ENCODE measurements at places on chromosomes 2 and 18.

- DNase-seq = peak; percentile 67
These were observed 7.9 kb downstream of the PCBP1 start for GRCh38 chr2:70094978-70095719.

- DNase-seq = peak; percentile 75
These were observed 49.2 kb upstream of the FRZB start for GRCh38 chr2:182915369-182916326.

- DNase-seq = no peak
These were observed 1178.7 kb downstream of the SUCLG1 start for GRCh38 chr2:83280391-83280790.

GRCh38 chr2:64474121-64474571, 20.2 kb downstream of the LGALSL start:
- no peak for DNase-seq

DNA sequence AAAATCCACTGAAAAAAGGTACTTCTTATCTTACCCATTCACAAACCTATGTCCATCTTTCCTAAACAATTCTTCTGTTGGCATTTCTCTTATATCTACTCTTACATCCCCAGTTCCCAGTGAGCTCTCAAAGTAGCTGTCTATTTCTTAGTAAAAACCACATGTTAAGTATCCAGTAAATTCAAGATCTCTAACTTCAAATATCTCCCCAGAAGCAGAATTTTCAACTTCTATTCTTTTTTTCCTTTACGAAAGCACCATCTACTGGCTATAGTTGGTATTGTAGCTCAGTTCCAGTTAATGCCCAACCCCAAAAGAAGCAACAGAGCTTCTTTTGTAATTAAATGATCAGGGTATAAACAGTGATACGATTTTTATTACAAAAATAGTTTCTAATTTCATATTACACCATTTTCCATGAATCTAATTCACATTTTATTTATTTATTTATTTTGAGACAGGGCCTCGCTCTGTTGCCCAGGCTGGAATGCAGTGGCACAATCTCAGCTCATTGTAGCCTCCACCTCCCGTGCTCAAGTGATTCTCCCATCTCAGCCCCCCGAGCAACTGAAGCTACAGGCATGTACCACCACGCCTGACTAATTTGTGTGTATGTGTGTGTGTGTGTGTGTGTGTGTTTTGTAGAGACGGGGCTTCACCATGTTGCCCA, 28.5 kb downstream of the HRH4 start:
- peak; percentile 48 for DNase-seq

DNA sequence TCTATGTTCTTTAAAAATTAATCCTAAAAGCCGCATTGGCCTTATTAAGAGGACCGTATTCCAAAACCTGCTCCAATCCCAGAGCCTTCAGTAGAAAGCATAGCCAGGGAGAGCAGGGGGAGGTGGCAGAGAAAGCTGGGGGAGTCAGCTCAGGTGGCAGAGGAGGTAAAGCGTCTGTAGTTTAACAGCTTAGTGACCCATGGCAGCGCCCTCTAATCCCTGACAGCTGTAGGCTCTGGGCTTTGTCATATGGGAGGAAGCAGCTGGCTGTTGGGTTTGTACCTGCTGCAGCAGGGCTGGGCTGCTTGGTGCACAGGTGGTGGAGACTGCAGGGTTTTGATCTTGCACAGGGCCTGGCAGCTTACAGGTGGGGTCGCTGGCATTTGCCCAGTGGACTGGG, 50.6 kb downstream of the THNSL2 start:
- no peak for DNase-seq

GRCh38 chr2:185202945-185203528, 535.6 kb upstream of the FSIP2 start:
- no peak for DNase-seq

DNA sequence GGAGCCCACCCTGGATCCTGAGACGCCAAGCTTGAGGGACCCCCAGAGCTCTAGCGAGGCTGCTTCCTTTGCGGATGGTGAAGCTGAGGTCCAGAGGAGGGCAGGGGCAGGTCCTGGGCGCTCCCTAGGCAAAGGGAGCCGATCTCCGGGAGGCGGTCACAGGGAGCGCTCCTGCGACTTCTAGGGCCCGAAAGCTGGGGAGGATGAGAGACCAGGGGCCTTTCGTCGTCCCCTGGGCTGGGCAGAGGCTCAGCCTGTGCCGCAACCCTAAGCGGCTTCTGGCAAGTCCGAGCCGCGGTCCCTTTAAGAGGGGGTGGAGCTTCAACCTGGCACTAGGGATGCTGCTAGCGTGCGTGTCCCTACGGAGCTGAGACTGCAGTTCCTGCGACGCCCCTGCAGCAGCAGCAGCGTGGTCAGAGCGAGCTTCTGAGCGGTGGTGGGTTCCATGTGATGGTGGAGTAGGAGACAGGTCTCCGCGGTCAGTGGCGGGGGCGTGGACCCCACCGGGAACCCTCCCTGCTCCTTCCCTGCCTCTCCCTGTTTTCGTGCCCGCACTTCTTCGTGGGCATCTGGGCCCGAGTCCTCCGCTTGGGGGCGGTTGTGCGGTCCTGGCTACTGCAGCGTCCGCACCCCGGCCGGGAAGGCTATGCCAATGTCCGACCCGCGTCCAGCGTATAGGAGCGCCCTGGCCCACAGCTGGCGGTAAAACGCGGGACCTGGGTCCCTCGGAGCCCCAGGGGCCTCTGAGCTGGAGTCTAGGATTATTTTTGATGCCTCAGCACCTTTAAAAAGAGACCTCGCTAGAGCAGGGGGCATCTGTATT, 154.6 kb downstream of the CCDC74A start:
- peak; percentile 87 for DNase-seq

DNA sequence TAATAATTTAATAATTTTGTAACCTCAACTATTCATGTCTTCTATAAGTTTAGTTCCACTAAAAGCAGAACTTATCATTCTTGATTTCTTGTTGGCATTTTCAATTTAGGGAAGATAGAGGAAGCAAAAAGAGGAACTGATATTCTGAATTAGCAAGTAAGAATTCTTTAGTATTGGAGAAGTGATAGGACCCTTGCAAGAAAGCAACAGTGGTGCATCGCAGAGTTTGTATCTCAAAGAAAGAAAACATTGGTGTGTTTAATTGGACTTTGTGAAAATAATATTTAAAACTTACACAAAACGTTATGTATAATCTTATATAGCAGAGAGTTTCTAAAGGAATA, 36.5 kb upstream of the TNFRSF11A start:
- DNase-seq = no peak

GRCh38 chr2:33458248-33458819, 18.1 kb upstream of the RASGRP3 start:
- DNase-seq = no peak

- no peak for DNase-seq
These were observed 828.6 kb upstream of the POU3F3 start for GRCh38 chr2:104025295-104025694.

GRCh38 chr2:126771501-126772195, 115.7 kb downstream of the GYPC start:
- no peak for DNase-seq

DNA sequence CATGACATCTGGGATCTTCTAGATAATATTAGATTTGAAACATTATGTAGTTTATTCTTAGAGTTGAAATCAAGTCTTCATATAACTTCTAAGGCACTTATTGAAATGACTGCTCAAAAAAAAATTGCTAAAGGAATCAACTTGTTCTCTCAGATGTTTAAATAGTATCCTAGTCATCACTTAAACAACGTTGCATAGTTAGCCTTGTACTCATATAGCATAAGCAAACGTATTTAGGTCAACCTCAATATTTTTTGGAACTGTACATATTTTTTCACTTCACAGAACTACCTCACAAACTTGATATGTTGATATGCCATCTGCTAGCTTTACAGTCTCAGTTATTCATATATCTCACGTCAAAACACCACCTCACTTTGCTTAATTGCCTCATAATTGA, 47.1 kb upstream of the CREB1 start:
- no peak for DNase-seq

- DNase-seq = no peak
These were observed 83.9 kb upstream of the REV1 start for GRCh38 chr2:99573634-99574251.

DNA sequence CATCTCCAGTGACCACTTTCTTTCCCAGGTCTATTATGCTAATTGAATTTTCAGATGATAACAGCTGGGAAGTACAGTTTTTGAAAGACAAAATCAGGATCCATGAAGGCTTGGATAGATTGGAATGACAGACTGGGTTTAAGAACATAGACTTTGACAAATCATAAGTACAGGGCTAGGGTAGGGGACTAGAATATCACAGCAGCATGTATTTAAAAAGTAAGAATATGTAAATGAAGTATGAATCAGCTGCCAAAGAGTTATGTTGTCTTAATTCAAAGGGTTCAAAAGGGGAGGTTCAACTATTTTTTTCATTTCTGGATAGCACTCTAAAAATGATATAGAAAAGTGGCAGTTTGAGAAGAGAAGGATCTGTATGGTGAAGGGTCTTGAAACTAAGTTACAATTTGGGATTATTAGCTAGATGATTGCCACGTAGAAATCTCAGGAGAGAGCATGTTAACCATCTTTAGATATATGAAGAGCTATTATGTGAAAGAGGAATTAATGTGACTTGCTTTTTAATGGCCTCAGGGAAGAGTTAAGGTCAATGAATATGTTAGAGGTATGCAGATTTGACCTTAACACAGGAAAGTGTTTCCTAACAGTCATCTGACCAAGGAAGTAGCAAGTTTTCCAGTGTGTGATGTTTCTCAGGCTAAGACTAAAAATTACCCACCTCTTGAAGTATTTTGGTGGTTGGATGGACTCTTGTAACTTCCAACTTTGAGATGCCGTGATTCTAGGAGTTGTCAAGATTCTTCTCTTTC, 81.7 kb downstream of the TMEM185B start:
- DNase-seq = no peak

- peak; percentile 74 for DNase-seq
These were observed 60.1 kb upstream of the IL1RL1 start for GRCh38 chr2:102251042-102251848.

GRCh38 chr2:154740361-154740760, 41.9 kb downstream of the KCNJ3 start:
- no peak for DNase-seq

- DNase-seq = no peak
These were observed 296.8 kb upstream of the HDAC4 start for GRCh38 chr2:239697399-239698164.

DNA sequence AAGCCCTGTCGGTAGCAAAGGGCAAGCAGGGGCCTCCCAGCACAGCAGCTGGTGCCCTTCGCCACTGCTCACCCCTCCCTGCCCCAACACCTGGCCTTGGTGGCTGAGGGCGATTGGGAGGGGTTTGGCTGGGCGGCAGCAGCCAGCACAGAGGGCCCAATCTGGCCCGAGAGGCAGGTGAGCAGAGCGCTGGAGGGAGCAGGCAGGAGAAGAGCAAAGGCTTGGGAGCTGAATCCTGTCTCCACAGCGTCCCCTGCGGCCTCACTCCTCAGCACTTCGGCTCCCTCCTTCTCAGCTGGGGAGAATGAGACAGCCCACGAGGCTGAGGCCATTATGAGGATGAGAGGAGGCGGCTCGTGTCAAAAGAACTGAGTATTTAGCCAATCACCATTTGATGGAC, 74.9 kb upstream of the TAF1B start:
- DNase-seq = no peak

- peak; percentile 39 for DNase-seq
These were observed 2.5 kb downstream of the CRIM1 start for GRCh38 chr2:36357847-36358659.

DNA sequence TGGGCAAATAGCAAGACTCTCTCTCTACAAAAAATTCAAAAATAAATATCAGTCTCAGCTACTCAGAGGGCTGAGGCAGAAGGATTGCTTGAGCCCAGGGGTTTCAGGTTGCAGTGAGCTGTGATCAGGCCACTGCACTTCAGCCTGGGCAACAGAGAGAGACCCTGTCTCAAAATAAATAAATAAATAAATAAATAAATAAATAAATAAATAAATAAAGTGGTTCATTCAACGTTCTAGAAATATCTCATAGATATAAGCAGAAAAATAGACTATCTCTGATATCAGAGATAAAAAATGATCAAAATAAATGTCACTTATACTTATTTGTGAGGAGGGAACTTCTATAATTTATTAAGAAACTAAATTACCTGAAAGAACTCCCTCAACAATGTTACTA, 480.9 kb downstream of the FBXO15 start:
- DNase-seq = no peak

DNA sequence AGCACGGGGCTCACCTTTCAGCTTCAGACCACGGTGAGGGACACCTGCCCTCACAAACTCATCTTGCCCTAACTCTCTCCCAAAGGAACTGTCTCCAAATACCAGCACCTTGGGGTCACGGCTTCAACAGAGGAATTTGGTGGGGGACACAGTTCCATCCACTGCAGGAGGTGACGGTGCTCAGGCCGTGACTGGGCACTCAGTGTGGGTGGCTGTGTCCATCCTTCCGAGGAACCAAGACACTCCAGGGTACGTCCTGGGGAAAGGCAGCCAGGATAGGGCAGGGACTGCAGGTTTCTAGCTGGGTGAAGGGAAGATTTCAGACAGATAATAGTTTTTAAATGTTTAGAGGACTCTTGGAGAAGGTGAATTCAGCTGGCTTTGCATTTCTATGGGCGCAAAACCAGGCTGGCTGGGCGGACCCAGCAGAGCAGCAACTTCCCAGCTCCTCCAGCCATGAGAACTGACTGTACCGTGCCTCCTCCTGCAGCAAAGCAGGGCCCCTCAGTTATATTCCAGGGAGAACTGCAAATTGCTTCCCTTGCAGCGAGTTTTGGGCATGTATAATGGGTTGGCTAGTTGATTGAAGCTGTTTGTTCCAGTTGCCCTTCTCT, 23.9 kb upstream of the ALLC start:
- no peak for DNase-seq

DNA sequence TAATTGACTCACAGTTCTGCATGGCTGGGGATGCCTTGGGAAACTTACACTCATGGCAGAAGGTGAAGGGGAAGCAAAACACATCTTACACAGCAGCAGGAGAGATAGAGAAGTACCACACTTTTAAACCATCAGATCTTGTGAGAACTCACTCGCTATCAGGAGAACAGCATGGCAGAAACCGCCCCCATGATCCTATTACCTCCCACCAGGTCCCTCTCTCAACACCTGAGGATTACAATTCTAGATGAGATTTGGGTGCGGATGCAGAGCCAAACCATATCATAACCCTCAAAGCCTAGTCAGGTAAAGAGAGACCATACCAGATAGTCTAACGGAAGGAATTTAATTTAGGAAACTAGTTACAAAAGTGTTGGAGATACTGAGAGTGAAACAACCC, 182.6 kb upstream of the ACVR2A start:
- no peak for DNase-seq

DNA sequence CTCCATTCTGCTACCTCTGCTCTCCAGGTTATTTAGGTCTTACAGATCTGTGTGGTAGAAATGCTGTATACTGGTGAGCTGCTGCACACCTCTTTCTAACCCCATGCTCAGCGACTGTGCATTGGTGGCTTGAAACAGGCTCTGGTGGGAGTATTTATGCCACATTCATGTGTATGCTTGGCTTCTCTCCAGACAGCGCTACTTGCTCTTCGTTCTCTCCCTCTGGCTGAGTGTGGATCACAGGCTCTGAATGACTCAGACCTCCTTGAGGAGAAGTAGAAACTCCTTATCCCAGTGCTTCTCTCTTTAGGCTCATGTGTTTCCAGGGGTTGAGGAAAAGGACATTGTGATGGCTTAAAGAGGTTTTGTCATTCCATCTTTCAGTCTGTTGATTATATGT, 54.9 kb downstream of the FHOD3 start:
- peak; percentile 86 for DNase-seq
